ENCODE measurements at places on chromosomes 1 and 21. TPM values are rescaled to one million over a fixed set of nuclear protein-coding genes. Genes with fewer than 3 reads are reported as not detected.

GRCh38 chr1:235931171-235931738, 64.5 kb upstream of the LYST start:
- H3K27ac ChIP-seq: no peak overlapping the region
- no peaks in the 10 kb centered on the region for H3K27me3 ChIP-seq
- H3K4me3 ChIP-seq: no peak overlapping the region

- no peaks in the 10 kb centered on the region for H3K27me3 ChIP-seq
- no peak overlapping the region for H3K27ac ChIP-seq
- no peak for DNase-seq
Observed at GRCh38 chr1:48194801-48195200, 27.7 kb upstream of the SLC5A9 start.

DNA sequence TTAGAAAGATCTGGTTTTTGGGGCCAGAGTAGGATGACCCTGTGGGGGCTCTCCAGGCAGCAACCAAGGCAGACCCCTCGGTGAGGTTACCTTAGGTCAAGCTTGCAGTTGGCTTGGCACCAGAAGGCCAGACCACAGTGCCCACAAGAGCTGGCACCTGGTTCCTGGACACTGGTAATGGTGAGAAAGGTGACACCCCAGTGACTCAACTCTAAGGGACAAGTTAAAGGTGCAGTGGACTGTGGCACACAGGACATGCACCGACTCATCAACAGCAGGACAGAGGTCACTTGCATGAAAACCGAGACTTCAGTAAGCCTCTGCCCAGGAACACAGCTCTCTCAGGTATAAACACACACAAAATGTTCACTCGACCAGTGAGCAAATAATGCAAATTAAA, 6.7 kb downstream of the LRRC38 start:
- no peak overlapping the region for H3K4me3 ChIP-seq
- no peak overlapping the region for H3K27ac ChIP-seq
- H3K27me3 ChIP-seq: no peaks in the 10 kb centered on the region
- H3K36me3 ChIP-seq: no peaks in the 10 kb centered on the region
- H3K4me1 ChIP-seq: no peaks in the 10 kb centered on the region

GRCh38 chr1:87208931-87209330, 119.7 kb upstream of the LMO4 start:
- H3K36me3 ChIP-seq: no peaks in the 10 kb centered on the region
- no peak overlapping the region for H3K4me3 ChIP-seq
- no peak for DNase-seq
- no peaks in the 10 kb centered on the region for H3K27me3 ChIP-seq

DNA sequence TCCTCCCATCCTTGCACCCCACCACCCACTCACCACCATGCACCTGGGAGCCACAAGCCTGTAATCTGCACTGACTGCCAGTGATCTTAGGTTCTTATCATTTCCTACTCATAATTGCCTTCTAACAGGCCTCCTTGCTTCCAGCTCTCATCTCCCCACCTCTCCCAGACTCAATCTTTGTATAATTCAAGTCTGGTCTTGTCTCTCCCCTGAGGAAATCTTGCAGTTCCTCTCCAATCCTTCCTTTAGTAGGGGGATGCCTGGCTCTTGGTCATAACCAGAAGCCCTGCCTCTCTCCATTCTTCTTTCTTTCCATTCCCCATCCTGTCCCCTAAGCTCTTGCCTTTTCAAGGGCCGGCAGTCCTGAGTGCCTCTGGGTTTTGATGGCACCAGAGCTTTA, 27.8 kb downstream of the PIGM start:
- no peak overlapping the region for H3K27ac ChIP-seq
- DNase-seq: no peak
- H3K36me3 ChIP-seq: no peaks in the 10 kb centered on the region

DNA sequence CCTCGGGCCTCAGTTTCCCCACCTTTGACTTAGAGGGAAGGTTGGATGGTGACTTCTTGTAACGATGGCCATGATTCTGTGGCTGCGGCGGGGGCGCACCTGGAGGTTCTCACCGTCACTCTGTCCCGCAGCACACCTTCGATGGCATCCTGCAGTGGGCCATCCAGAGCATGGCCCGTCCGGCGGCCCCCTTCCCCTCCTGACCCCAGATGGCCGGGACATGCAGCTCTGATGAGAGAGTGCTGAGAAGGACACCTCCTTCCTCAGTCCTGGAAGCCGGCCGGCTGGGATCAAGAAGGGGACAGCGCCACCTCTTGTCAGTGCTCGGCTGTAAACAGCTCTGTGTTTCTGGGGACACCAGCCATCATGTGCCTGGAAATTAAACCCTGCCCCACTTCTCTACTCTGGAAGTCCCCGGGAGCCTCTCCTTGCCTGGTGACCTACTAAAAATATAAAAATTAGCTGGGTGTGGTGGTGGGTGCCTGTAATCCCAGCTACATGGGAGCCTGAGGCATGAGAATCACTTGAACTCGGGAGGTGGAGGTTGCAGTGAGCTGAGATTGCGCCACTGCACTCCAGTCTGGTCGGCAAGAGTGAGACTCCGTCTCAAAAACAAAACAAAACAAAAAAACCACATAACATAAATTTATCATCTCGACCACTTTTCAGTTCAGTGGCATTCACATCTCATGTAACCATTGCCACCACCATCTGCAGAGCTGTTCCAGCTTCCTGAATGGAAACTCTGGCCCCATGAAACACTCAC, 2.1 kb upstream of the PFKL start:
- peaks cover 71% of the 10 kb centered on the region for H3K4me1 ChIP-seq
- no peak overlapping the region for H3K4me3 ChIP-seq
- no peaks in the 10 kb centered on the region for H3K36me3 ChIP-seq
- H3K27ac ChIP-seq: peak overlapping the region; percentile 36

Gene NBPF3
- 14.3 TPM for total RNA-seq

Gene C1orf185
- total RNA-seq: not detected

All from CD4-positive, alpha-beta memory T cell (primary cell).